ENCODE measurements at places on chromosomes 5 and 9.

GRCh38 chr5:3590161-3590966, 5.3 kb upstream of the IRX1 start:
- no peak for DNase-seq

DNA sequence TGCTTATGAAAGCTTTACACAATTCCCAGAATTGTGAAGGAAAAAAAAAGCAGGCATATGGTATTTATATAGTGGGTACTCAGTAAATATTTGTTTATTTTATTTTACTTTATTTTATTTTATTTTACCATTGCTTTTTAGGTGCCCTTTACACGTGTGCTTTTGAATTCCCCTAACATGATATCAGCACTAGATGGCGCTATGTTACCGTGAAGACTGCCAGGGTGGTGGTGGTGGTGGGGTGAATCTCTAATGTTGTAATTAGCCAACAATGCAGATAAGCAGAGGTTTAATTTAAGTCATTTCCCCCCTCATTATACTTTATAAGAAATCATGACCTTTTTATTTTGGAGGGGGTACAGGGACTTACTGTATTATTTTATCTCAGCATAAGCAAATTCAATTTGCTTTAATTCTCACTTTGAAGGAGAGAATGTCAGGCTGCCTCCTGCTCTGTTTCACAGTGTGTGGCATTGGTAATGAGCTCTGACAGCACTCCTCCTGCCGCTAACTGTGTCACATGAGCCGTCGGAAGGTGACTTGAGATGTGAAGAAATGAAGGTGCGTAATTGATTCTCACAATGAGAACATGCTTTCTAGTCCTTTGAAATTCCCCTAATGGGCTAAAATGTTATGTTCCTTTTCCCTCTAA, 165.6 kb downstream of the YTHDC2 start:
- no peak for DNase-seq

- no peak for DNase-seq
Measured at GRCh38 chr9:100584951-100585350, 7.1 kb downstream of the CAVIN4 start.

DNA sequence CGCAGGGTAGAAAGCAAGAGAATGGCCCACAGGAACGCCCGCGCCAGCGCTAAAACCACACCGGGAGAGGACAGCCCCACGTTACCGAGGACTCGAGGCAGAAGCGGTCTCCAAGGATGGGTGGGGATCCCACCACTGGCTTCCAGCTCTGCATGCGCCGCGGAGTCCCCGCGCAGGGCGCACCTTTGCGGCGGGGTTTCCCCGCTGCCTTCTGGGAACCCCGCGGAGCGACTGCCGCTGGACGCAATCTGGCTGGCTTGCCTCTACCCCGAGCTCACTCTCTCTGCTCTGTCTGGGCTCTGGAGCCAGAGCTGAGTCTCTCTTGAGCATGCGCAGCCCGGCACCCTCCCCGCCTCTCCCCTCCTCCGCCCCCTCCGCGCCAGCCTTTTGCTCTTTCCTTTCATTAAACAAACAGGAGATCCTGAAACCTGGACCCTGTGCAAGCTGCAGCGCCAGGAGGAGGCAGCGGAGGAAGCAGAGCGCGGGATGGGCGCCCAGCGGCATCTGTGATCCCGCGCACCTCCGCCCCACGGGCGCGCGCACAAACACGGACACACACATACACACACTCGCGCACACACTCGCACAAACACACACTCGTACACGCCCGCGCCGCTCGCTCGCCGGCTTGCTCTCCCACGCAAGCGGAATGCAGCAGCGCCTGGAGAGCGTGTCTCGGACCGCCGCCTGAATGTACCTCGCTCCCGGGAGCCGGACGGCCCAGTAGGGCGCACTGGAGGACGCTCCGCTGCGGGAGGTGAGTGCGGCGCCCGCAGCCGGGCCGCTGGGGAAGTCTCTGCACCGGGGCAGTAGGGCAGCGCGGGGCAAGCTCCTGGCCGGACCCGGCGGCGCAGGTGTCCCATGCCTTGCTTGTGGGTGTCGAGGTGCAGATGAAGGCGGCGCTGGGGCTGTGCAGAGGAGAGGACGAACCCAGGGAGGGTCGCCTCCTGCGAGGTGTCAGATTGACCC, at the start of gene PLPPR1:
PLPPR1 (plus strand) TSS at position 382 of the 969 bp plus-strand sequence.
- no peak for DNase-seq

DNA sequence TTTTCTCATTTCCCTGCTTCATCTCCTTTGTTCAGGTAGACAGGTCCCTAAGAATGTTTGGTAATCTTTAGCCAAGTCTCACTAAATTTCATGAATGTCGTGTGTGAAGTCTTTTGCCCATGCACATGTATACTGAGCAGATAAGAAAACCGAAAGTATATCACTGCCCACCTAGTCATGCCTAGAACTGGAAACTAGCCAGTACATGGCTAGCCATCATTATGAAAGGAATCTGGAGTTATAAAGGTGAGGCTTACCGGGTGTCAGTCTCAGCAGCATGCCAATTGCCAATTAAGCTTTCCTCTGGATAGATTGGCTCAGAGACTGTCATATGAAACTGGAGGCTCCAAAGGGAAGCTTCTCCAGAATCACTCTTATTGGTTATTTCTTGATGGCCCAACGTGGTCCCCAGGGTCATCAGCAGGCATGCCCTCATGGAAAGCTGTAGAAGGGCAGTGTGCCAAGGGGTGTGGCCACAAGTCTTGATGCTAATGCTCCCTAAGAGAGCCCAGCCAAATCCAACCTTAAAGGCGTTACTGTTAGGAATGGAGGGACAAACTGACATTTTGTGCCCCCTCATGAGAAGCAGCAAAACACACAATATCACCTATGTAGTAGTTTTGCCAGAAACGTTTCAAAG, 307.3 kb upstream of the PIK3R1 start:
- no peak for DNase-seq

DNA sequence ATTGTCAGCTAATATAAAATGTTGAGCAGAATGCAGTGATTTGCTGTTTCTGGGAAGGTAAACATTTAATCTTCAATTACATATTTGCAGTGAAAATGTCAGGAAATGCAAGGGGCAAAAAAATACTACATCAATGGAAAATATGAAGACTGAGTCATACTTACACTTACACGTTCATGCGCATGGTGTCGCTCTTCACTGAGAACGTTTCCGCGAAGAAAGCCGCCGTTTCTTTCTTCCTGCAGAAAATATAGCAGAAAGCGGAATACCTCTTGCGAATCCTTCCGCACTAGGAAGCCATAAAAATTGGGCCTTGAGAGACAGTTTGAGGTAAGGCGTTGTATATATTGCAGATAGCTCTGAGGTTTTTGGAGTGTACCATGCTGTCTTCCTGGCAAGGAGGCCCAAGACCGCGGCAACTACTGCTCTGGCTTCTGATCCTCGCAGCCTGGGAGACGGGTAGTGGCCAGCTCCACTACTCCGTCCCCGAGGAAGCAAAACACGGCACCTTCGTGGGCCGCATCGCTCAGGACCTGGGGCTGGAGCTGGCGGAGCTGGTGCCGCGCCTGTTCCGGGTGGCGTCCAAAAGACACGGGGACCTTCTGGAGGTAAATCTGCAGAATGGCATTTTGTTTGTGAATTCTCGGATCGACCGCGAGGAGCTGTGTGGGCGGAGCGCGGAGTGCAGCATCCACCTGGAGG, at the start of gene PCDHA13:
PCDHA13 (plus strand) TSS at position 236 of the 702 bp plus-strand sequence; CDS start at position 381, 145 bp downstream.
- DNase-seq: no peak
